ENCODE measurements at places on chromosomes 2 and 18.
A peak's percentile ranks its signal among the peaks of the same experiment; 100 is the strongest.

GRCh38 chr18:35324926-35325655, 19.1 kb downstream of the ZNF24 start:
- no peak for DNase-seq

DNA sequence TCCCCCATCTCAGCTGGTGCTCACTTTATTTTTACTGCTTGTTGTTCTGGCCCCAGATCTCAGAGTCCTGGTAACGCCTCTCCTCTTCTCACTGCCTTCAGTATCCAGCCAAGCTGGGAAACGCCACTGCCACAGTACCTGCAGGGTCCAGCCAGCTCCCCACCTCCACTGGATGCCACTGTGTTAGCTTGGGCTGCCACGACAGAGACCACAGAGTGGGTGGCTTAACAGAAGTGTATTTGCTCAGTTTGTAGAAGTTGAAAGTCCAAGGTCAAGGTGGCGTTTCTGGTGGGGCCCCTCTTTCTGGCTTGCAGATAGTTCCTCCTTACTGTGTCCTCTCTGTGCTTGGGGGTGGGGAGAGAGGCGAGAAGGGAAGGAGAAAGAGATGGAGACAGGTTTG, 107.1 kb downstream of the AGAP1 start:
- no peak for DNase-seq

GRCh38 chr2:38975042-38975441, 85.4 kb downstream of the ARHGEF33 start:
- DNase-seq: no peak

DNA sequence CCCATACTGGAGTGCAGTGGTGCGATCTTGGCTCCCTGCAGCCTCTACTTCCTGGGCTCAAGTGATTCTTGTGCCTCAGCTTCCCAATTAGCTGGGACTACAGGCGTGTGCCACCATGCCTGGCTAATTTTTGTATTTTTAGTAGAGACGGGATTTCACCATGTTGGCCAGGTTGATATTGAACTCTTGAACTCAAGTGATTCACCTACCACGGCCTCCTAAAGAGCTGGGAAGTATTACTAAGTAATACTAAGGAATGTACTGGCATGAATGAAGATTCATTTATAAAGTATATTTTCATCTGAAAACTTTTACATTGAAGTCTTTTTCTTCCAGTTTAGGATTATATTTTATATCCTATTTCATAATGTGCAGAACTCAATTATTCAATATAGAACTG, 38.1 kb downstream of the NUP35 start:
- peak; percentile 62 for DNase-seq

DNA sequence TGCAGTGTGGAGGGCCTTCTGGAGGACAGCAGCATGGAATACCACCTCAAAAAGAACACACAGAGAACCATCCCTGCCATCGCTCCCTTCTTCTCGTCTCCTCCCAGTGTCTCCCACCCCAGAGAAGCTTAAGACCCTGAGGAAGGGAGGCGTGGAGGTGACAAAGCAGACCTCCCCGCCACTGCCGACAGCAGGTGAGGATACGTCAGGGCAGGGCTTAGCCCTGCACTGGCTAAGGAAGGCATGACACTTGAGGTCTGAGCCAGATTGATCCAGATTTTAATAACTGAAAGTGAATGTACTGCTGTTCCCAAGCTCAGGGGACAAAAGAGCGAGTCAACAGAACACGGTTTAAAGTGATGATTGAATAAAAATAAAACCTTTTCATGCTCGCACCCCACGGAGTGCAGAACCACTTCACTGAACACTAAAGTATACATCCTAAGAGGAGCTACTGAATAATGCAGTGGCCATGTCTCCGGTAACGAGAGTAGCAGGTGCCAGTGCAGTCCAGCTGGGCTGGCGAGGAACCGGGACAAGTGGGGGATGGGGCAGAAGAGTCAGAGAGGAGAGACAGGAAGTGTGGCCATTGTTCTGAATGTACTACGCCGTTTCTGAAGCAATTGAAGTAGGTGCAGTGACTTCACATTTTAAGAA, 391.0 kb downstream of the CDH2 start:
- no peak for DNase-seq

- no peak for DNase-seq
Measured at GRCh38 chr2:157509744-157510143, 65.9 kb upstream of the CYTIP start.

DNA sequence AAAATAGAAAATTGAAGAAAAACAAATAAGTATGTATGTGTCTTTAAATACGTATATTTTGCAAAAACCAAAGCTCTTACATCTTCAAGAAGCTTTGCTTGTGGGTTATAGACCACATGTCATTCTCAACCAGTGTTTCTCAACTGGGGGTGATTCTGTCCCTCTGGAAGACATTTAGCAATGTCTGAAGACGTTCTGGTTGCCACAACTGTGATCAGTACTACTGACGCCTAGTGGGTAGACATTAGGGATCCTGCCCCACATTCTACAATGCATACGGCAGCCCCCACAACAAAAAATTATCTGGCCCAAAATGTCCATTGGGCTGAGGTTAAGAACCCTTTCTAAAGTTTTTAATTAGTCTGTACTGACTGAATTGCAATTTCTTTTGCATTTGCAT, 48.4 kb downstream of the UNC50 start:
- DNase-seq: no peak

- DNase-seq: no peak
Measured at GRCh38 chr2:172460780-172461201, 33.4 kb downstream of the ITGA6 start.

DNA sequence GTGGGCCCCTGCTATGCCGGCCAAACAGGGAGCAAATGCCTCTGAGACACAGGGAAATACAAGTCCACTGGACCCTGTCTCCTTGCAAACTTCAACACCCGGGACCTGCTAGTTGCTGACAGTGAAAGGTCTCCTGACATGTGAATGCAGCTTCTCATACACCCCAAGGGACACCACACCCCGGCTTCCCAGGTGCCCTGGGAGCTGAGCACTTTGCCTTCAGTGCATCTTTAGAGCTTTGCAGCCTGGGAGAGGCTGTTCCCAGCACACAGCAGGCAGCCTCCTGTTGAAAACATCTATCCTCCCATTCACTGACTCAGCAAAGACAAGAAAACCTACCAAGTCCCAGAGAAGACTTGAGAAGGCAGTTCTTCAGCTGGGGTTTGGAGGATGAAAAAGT, 143.4 kb downstream of the COL6A3 start:
- DNase-seq: no peak

DNA sequence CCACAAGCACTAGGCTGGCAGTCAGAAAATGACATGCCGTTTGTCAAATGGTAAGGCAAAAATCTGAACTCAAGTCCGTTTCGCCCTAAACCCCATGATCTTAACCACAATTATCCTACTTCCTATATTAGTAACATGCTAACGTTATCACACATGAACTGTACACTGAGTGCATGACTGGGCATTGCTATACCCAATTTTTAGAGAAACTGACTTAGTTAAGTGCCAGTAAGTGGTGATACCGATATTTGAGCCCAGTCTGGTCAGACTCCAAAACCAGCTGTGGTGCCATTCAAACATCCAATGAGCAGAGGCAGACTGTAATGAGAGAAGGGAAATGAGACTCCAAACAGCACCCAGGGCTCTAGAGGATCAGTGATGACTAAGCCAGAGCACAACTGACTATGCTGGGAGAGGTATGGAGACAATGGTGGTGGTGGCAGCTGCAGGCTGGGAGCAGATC, 311.7 kb upstream of the PKDCC start:
- DNase-seq: no peak

GRCh38 chr18:68439642-68440041, 275.3 kb downstream of the TMX3 start:
- no peak for DNase-seq

- DNase-seq: peak; percentile 6
Measured at GRCh38 chr2:183284606-183285005, 160.4 kb downstream of the NUP35 start.

- DNase-seq: no peak
Measured at GRCh38 chr2:68266655-68267054, 14.3 kb upstream of the PPP3R1 start.

DNA sequence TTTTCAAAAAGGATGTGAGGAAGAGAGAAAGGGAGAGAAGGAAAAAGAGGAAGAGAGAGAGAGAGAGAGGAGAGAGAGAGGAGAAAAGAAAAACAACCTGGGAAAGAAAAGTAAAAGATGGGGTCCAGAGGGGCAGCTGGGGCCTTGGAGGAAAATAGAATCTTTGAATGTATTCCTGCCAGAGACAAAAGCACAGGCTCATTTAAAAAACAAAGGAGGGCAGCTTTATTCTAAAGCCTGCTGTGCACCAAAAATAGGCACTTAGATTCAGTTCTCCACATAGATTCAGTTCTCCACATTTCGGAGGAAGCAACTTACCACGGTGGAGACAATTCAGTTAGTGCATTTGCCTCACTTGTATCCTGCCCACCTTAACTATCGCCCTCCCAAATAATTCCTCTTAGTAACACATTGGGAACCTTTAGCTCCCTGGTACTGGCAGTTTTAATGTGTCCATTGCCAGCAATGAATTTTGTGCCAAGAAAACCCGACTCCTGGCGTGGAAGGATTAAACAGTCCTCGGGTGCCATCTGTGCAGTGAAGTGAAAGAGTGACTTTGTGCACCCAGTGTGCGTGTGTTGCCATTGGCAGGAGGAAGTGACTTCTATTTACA, 71.3 kb downstream of the DPP4 start:
- DNase-seq: no peak

DNA sequence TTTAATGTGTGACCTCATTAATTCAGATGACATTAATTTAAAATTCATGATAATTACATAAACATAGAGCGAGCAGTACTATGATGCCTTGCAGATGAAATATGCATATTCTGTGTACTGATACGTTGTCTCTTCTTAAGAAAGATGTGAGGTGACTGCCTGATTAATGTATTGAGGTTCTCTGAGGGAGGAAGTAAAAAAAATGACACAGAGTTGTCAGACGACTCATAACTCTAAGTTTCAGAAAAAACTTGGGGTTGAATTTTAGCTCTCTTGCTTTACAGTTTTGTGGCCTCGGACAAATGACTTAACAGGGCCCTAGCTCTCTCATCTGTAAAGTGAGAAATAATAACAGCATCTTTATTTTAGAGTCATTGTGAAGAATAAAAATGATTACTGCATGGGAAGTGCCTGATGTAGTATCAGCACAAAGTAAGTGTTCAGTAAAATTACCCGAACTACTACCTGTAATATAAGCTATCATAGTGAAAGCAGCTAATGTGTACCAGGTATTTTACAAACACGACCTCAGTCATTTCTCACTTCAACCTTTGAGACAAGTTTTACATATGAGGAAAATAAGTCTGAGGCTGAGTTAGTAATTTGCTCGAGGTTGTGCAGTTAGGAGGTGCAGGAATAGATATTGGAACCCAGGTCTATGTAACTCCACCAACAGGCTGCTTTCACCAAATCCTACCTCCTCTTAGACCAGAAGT, 65.3 kb downstream of the ALK start:
- no peak for DNase-seq

DNA sequence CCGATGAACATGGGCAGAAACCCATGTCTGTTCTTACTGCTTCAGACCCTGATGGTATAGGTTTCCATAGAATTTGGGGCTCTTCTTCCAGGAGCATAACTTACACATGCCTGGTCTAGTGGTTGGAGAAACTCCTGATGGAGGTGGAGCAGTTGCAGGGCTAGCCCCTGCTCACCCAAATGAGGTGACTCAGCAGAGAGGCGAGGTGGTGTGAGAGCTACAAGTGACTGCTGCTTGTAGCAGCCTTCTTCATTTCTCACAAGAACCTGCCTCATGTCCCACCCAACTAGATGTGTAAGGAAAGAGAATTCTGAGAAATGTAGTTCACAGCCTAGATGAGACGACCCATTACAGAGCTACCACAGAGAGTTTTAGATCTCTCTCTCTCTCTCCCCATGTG, 105.3 kb downstream of the ZNF407 start:
- no peak for DNase-seq

DNA sequence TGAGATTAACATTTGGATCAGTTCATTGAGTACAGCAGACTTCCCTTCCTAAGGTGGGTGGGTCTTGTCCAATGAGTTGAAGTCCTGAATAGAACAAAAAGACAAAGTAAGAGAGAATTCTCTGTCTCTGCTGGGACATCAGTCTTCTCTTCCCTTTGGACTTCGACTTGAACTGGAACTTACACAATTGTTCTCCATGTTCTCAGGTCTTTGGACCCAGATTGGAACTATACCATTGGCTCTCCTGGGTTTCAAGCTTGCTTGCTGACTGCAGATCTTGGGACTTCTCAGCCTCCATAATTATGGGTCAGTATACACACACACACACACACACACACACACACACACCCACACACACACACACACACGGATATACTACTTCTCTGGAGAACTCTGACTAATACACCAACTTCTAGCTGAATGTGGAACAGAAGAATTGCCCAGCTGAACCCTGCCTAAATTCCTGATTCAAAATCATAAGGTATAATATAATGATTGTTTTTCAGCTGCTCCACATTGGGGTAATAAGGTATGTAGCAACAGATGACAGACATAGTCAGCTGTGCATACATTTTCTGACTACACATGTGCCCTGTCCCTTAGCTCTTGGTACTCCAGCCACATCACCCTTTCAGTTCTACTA, 214.0 kb downstream of the TGIF1 start:
- DNase-seq: no peak

GRCh38 chr2:48483916-48484315, 46.0 kb upstream of the STON1 start:
- peak; percentile 90 for DNase-seq

GRCh38 chr2:191657977-191658376, 20.0 kb upstream of the NABP1 start:
- no peak for DNase-seq

DNA sequence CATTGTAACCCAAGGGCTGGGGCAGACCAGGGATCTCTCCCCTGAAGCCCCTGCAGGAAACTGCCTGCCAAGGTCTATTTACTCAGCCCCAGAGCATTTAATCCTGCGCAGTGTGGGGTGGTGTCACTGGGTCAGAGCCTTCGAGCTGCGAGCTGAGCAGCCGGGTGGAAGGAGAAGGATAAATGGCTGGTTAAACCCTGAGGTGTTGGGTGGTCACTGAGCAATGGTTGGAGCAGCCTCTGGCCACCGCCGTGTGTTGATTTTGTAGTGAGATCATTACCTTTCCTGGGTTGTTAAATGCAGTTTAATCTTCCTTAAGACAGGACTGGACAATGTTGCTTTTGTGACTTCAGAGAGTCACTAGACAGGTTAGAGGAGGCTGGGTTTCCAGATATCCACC, 98.1 kb downstream of the SETBP1 start:
- no peak for DNase-seq

DNA sequence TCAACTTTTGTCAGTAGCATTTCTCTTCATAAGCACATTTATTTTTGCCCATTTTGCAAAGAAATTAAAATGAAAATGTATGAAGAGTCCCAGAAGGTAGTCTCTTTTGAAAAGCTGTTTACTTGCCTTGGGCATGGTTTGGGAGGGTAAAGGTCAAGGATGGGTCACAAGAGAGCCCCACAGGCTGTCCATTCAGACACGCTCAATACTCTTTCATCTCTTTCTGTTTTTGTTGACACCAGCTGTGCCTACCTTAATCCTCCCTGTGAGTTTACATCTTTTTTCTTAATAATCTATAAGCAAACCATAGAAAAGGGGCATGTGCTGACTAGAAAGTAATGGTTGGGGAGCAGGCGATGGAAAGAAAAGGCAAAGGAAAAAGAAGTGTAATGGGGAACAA, 49.6 kb upstream of the KLF7 start:
- no peak for DNase-seq

GRCh38 chr2:186968277-186968676, 119.3 kb upstream of the ZSWIM2 start:
- DNase-seq: no peak

All from astrocyte of the cerebellum (primary cell).